ENCODE measurements at places on chromosomes 4 and X. TPM values are rescaled to one million over a fixed set of nuclear protein-coding genes. Genes with fewer than 3 reads are reported as not detected.
A peak's percentile ranks its signal among the peaks of the same experiment; 100 is the strongest.

DNA sequence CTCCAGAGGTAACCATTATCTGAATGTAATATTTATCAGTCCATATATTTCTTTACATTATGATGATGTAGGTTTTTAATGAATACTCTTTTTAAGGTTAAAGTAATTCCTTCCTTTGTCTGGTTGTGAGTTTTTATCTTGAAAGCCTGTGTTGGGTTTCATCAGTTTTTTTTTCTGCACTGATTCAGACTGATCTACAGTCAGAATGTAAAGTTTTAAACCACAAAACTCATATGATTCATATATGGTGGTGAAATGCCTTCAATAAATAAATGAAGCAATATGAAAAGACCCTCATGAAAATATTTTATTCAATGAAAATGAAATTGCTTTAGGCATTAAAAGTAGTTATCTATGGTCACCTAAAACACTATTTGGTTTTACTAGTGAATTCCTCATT lies 47.1 kb downstream of the SORBS2 start:
- no peak for DNase-seq

Gene HOPX
- not detected for total RNA-seq

DNA sequence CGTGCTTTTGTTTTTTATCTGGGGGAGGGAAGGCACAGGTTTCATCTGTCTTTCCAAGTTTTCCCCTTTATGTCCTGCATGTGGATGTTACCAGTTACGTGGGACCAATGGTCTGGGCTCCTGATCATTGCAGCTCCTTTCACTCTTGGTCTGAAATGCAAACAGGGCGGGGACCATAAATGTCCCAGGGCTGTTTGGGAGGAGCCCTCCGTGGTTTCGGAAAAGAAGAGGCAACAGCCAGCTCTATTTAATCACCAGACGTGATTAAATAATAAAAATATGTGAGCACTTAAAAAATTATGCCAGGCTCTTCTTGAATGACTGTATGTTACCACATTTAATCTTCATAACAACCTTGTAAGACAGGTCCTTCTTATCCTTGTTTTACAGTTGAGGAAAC lies 30.8 kb upstream of the C1GALT1C1 start:
- no peak for DNase-seq

DNA sequence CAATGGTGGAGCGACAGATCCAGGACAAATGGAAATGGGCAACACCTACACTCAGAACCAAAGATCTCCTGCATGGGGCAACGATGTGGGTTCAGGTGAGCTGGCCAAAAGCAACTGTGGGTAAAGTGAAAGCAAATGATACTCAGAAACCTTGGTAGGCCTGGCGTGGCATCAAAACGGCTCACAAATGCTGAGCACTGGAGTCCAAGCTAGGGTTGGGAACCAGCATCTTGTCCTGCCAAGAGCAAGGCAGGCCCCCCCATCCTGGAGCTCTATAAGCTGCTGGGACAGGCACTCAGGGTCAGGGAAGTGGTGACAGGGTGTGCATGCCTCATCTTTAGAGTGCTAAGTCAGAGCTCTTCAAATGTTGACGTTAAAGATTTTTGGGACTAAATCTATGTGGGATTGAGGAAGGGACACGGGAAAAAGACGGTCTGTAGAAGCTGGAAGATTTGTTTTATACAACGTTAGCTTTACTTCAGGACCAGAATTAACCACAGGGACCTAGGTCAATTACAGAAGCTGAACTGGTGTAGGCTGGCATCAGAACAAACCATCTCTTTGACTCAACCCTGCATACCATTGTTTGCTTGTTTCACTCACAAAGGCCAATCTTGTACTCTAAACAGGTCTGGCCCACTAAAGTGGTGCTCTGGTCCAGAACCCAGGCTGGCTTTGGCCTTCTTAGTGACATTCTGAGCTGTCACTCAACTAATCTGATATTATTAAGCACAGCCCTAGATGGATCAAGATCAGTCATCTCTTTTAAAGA lies 10.7 kb downstream of the ATP8A1 start:
- no peak for DNase-seq

GRCh38 chrX:106917830-106918500 lies 2.2 kb upstream of the CLDN2 start:
- DNase-seq: peak; percentile 86

Gene NHSL2
- 2.3 TPM for total RNA-seq

DNA sequence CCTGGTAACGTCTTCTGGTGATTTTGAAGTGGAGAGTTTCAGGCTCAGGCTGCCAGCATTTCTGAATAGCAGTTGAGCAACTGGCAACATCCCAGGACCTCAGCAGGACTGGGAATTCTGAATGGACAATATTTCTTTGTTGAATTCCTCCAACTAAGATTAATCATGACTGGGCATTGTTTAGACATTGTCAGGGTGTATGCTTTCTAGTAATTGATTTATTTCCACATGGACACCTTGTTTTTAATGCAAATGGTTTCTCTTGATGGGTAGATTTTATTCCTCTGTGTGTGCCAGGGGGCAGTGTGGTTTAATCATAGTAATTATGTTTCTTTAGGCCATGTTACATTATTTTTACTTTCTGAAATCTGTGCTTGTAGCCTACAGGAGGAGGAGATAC lies 1004.7 kb upstream of the LCORL start:
- DNase-seq: no peak

GRCh38 chrX:9825129-9825790 lies 39.0 kb downstream of the SHROOM2 start:
- no peak for DNase-seq

Gene NPFFR2
- 0.17 TPM for total RNA-seq

GRCh38 chrX:38571058-38571457 lies 9.7 kb downstream of the TSPAN7 start:
- DNase-seq: no peak

DNA sequence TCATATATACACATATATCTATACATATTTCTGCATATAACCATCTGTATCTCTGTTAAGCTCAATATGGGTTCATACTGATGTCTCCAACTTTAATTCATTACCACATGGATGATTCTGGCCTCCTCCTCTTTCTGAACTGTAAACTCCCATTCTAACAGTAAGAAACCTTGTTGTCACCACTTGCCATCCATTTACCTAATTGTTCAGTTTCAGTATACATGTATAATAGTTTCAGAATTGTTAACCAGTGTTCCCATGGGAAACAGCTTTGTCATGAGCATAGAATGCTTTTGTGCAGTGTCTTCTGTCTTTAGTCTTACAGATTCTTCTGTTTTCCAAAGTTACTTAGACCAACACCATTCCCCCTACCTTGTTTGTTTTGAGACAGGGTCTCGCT lies 35.9 kb downstream of the SLC9A6 start:
- DNase-seq: no peak

DNA sequence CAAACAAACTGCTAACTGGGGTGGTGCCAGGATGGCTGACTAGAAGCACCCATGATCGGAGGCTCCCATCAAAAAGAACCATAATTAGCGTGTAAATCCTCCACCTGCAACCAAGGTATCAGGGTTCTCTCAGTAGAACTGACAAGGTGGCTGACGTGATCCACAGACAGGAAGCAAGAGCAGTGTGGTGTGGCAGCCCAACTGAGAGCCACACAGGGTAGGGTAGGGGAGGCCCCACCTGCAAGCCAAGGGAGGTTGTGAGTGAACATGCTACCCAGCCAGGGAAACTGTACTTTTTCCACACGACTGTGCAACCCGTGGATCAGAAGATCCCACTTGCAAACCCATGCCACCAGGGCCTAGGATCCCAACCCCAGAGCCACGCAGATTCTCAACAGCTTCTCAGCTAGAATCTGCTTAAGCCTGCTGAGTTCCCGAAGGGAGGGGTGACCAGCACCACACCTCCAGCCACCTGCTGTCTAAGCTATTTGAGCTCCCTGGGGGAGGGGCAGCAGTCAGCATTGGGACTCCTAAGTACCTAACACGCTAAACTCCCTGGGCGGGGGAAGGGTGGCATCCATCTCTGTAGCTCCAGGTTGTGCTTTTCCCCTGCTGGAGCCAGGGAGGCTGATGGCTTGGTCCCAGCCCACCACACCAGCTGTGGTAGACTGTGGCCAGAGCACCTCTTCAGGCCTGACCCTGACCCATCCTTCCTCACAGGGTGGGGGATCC lies 425.1 kb downstream of the GPM6A start:
- DNase-seq: no peak

GRCh38 chr4:145709336-145709735 lies 29.4 kb downstream of the C4orf51 start:
- no peak for DNase-seq

Gene SUPT20HL2
- not detected for total RNA-seq

GRCh38 chrX:139058831-139059495 lies 347.4 kb upstream of the FGF13 start:
- peak; percentile 68 for DNase-seq

DNA sequence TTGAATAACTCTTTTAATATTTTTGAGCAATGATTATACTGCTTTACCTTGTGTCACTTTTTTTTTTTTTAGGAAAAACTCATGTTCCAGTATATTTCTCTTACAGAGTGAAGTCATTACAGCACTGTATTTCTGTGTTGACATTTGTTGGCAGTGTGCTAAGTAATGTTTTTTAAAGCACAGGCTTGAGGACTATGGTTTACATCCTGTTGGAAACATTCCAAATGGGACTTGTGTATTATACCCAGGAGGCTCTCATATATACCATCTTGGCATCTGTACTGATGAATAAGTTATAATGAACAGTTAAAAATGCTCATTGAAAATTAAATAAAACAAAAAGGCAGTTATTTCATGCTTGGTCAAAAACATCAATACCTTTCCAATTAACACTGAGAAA lies 33.8 kb downstream of the CEP44 start:
- DNase-seq: no peak

Gene GIMD1
- not detected for total RNA-seq

- DNase-seq: no peak
Observed at GRCh38 chrX:9416562-9417348, 48.1 kb upstream of the TBL1X start.

DNA sequence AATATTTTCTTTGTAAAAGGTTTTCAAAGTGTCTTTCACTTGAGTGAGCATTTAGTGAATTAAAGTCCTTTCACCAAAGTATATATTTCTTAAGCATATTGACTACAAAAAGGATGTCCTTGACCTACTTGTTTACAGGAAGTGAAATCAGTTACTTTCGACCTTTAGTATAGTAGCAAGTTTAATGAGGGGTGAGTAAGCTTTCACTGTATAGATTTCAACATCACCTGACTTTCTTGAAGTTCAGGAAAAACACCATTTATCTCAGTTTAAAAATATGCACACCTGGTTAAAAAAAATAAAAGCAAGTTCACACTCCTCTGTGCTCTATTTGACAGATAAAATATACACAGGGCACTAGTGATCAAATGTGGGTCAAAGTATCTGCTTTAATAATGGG lies 88.1 kb downstream of the CCSER1 start:
- DNase-seq: no peak

Gene BRS3
- not detected for total RNA-seq

DNA sequence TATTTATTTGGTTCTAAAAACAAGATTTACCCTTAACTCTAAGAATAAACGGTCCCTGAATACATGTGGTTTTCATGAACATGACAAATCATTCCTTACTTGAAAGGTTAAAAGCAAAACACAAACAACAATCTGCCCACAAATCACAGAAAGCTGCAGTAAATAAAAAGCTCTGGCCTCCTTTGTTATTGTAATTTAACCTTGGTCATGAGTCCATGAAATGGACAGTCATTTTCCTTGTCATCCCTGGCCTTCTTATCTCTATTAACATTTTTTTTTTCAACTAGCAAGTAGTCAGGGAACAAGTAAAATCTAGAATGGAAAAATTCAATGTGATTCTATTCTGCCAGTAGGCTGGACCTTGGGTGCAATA lies 92.7 kb downstream of the SCD5 start:
- no peak for DNase-seq

DNA sequence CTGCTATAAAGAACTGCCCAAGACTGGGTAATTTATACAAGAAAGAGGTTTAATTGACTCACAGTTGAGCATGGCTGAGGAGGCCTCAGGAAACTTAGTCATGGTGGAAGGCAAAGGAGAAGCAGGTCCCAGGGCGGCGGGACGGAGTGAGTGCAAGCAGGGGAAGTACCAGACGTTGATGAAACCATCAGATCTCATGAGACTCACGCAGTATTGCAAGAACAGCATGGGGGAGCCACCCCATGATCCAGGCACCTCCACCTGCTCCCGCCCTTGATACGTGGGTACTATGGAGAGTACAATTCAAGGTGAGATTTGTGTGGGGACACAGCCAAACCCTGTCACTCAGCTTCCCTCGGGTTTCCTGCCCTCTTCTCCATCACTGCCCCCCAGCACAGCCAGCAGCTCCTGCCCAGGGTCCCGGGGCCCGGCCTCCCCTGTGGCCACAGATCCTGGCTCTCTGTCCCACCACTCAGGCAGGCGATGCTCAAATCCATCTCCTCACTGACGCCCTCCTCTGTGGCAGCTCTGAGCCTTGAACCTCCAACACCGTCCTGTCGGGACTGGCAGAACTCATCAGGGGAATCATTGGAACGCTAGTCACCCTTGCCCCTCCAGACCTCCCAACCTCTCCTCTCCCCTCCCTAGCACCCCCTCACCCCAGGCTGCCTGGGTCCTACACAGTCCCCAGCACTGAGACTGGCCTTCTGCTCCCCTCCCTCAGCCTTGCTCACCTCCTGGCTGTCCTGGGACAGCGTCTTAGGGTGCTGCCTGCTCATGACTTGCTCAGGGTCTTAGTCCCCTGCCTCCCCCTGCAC lies 37.6 kb downstream of the FGFRL1 start:
- no peak for DNase-seq

DNA sequence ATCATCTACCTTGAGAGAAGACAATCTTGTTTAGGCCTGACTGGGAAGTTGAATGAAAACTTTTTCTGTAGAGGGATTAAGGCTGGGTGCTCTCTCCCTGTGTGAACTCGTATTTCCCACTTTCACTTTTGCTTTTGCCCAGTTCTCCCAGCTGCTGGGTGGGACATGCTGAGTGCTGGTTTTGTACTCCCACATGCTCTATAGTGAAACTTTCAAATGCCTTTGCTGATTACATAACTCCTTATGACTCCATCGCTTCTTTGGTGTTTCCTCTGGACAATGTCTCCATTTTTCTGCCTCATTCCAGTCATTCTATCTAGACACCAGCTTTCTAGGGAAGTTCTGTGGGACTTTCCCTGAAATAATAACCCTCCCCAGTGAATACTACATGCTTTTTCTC lies 100.5 kb downstream of the CLNK start:
- peak; percentile 54 for DNase-seq

DNA sequence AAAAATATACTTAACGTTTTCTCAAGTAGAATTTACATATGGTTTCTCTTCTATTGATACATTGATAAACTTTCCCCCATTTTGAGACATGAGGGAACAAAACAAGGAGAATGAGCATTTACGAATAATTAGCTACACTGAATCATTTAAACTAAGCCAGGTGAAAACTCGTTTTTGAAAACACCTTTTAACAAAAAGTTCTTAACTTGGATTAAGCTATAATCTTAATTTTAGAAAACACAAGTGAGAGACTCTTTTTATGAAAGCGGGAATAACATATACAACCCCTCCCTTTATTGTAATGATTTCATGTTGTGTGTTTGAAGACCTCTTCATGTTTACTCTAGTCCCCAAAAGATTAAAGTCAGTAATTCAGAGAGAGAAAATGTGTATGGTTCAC lies 20.1 kb downstream of the PDLIM3 start:
- no peak for DNase-seq

GRCh38 chrX:154750301-154751202 lies at the start of gene GAB3:
TSS of gene GAB3 (minus strand) at chrX:154751077. CDS start at chrX:154751025, 52 bp downstream.
- DNase-seq: peak; percentile 34

Gene FGF5
- 0.23 TPM for total RNA-seq

All from Daoy (cell line).